NCI-H2081 (cell line): ENCODE measurements at places on chromosomes 7 and 10.

DNA sequence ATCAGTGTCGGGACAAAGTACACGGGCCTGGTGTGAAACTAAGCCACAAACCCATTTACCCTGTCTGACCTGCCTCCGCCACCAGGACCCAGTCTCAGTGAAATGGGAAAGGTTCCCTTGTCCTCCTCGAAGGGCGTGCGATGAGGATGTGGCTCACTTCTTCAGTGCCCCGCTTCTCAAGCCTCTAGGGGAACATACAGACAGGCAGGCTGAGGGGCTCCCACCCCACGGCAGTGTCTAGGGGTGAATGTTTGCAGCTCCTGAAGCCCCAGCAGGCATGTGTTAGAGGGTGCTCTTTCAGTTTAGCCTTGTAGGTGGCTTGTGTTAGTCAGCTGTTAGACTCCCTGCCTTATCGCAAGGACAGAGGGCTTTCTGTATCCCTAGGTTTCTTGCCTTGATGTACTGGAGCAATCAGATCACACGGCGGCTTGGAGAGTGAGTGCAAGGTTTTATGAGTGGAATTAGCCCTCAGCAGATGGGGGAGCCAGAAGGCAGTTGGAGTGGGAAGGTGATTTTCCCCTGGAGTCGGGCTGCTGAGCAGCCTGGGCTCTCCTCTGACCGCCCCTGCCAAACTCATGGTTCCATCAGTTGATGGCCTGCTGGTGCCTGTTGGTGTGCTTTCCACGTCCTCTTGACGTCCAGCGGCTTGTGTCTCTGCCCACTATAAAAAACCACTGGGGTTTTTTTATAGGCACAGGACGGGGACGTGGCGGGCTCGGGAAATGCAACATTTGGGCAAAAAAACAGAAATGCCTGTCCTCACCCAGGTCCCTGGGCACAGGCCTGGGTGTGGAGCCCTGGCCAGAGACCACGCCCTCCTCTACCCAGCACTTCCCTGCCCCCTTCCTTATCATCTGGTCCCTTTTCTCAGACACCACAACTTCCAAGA is 759 bp downstream of the NUDT1 start:
- no peak for DNase-seq

GRCh38 chr10:99945263-99945662 is 64.5 kb downstream of the DNMBP start:
- no peak for DNase-seq

DNA sequence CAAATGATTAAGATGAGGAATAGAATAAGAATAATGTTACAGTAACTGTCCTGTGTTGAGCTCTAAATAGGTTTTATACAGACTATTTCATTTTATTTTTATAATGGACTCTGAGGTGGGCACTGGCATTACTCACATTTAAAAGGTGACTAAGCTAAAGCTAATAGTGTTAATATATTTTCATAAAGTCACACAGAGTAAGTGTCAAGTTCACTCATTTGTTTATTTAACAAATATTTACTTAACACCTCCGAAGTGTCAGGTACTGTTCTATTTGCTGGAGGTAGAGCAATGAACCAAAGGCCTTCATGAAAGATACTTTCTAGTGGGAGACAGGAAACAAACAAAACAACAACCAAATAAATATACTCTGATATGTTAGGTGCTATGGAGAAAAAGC is 44.0 kb downstream of the ASB4 start:
- DNase-seq: no peak

- no peak for DNase-seq
Observed at GRCh38 chr7:42108803-42109528, 128.0 kb downstream of the GLI3 start.

DNA sequence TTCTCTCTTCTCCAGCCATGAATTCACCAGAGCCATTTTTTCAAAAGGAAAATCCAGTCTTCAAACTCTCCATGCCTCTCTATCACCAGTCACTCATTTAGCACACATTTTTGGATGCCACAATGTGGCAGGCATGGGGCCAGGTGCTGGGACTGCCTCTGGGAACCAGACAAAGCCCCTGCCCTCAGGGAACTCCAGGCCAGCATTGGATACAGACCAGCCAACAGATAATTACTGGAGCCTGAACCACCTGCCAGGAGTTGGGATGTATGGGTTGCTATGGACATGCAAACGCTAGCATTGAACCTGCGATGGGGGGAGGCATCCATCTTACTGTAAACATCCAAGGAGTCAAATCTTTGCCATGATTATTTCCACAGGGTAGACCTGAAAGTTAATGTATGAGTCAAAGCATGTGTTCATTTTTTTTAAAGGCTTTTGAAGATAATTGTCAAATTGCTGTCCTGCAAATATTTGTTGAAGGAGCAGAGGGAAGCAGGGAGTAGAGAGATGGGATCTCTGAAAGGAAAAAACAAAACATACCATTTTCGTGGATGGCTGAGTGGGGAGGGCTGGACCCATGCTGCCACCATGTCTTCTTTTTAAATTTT is 43.2 kb downstream of the SRRM3 start:
- DNase-seq: peak; percentile 96

DNA sequence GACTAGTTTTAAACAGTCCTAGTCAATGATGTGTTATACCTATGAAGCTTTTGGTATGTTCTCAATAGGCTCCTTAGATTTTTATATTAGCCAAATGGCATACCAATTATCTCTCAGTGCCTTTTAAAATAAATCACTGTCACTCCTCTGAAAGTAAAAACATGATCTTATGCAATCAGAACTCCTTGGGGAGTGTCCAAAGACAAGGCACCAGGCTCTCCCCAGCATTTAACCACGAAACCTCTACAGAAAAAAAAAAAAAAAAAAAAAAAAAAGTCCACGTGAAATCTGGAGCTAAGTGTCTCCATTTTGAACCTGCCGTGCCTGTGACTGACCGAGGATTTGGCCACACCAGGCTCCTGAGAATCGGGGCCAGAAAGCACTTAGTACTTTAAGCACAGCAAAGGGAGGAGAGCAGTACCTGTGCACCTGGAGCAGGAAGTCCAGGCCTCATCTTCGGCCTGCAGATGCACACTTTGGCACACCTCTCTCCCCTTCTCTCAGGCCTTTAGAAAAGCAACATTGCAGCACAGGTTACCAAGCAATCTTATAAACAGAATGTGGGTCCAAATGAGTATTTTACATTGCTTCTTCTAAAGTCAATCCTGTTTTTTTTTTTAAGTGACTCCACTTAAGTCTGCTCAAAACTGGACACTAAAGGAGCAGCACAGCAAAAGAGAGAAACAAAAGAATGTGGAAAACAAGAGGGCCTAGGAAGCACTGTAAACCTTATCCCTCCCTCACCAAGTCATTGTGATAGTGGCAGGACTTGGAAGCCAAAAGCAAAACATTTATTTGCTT is 1.5 kb downstream of the FAM13C start:
- DNase-seq: peak; percentile 5

DNA sequence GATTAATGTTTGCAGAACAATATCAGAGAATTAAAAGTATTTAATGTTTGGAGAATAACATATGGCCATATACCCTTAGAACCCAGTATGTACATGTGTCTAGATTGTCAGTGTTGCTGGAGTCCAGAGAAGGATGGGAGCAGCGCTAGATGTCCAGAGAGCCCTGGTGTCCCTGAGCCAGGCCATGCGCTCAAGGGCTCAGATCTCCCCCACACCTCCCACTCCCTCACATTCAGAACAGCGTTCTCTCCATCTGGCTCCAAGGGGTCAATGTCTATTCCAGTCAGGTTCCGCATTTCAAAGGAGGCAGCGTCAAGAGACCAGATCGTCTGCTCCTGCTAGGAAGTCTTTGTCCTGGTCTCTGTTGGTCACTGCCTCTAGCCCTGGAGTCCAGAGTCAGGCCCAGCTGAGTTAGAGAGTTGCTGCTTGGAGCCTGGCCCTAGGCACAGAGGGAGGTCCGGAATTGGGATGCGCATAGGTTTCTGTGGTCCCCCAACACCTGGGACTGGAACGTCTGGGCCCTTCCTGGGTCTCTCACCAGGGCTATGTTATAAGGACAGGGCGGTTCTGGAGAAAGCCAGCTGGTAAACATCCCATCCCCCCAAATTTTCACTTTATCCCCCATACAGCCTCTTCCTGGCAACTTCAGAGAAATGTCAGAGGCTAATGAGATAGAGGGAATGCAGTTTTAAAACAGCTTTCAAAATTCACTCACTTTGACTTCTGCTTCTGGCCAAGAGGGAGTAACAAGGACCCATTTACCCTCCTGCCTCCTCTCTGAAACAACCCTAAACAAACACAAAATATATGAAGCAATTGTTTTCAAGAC is 6.5 kb upstream of the WDR86 start:
- DNase-seq: no peak

DNA sequence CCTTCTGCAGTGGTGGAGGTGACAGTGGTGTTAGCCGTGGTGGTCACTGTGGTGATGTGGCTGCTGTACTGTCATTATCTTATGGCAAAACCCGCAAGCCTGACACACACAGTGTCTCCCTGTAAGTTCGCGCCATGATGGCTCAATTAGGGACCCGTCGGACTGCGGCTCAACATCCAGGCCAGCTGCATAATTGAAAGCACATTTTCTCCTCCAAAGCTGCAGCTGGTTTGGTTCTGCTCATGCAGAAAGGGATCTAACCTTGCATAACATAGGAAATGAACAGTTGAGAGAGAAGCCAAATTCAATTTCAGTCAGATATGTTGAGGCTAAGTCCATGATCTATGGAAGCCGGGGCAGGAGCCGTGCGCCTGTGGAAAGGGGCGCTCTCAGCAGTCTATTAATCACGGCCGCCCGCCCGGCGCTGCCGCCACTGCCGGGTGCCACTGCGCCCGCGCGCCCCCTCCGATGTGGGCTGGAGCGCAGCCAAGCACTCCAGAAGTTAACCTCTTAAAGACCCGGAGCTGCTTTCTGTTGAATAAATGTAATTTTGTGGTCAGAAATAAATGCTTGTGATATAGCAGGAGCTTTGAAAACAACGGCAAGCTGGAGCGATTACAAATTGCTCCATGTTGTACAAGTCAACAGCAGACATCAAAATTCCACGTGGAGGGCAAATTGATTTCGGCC is 227.7 kb downstream of the CUX1 start:
- DNase-seq: peak; percentile 58

DNA sequence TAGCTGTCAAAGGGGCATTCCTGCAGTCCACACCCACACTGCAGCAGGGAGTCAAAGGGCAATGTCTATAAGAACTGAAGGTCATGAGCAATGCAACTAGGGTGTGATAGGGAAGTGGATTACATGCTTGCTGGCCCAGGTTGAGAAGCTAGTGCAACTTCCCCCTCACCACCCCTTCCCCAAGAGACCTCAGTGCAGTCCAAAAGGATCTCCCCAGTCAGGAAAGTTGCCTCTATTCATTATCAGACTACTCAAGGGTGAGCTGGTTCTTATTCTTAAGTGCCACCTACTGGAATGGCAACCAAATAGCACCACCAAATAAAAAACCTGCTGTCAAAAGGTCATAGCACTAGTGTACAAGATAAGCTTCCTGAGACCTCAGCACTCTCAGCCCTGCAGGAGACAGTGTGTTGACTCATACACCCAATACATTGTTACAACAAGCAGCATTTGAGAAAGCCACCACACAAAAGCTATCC is 28.2 kb downstream of the MTERF1 start:
- no peak for DNase-seq

DNA sequence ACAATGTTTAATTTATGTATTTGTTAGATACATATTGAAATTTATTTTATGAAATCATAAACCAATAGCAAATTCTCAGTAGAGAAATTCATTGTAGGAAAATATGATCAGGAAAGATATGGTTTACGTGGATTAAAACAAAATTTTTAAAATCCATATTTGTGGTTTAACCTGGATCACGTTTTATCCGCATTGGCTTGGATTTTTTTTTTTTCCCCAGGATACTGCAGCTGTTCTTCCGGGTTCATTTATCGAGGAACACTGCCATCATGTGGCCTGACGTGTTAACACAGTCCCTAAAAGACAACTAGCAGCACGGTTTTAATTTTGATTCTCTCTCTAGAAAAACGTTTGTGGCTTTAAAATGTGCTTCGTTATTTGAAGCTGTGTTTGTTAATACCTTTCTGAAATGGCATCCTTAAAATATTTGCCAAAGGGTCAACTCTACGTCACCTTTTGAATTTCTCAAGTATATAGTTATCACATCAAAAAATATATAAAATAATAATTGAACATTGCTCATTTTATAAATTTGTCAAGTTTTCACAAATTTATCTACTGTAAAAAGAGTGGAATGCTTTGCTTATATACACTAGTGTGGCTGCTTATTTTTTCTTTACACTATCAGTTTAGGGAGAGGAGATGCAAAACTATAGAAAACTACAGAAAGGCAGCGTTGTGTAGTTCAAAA is 8.7 kb upstream of the ASB4 start:
- peak; percentile 90 for DNase-seq

DNA sequence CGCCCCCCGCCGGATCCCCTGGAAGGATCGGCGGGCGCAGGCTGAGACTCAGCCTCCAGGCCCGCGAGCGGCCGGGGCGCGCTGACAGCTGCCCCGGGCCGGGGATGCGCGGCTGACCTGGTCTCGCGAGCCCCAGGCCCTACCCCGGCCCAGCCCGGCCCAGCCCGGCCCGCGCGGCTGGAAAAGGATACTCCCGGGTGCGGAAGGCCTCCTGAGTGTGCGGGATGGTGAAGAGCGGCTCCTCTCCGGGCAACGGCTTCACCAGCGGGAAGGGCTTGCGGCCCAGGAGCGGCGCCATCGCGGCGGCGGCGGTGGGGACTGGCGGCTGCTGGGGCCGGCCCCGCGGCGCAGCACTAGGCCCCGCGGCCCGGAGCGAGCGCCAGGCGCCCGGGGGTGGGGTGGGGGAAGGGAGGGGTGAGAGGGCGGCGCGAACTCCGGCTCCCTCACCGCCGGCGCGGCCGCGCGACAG is 423 bp downstream of the BAZ1B start:
- DNase-seq: peak; percentile 82

GRCh38 chr7:69728304-69728703 is 130.0 kb downstream of the AUTS2 start:
- no peak for DNase-seq

DNA sequence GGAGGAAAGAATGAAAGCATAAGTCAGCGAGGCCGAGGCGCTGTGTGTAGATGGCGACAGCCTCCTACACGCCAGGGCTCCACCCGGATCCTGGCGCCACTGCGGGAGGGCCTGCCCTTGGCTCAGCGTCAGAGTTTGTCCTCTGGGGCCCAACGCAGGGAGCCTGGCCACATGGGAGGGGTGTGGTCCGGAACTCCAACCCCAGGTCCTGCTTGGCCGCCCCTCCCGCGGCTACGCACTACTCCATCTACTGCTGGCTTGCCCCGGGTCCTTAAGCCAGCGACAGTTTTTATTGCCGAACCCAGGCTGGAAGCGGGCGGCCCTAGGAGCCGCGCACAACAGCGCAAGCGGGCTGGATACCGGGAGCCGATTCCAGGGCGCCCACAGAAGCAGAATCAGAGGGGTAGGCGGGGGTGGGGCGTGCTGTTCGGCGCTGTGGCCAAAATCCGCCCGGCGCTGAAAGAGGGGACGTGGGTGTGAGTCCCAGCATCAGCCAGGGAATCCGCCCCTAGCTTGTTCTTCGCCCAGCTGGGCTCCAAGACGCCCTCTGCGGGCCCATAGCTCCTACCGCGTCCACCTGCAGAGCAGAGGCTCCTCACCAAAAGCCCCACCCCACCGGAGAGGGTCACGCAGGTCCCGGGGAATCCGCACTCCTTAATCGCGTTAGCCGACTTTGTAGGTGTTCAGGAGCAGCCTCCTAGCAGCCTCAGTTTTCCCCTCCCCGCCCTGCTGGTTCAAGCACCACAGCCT is 4.5 kb downstream of the KAZALD1 start:
- DNase-seq: peak; percentile 41
